ENCODE measurements at places on chromosomes 1 and 21. TPM values are rescaled to one million over a fixed set of nuclear protein-coding genes. Genes with fewer than 3 reads are reported as not detected.

PGLYRP3 gene
- polyA plus RNA-seq: 0.16 TPM

GRCh38 chr1:65213271-65214023, 65.4 kb downstream of the AK4 start:
- no peak for DNase-seq
- H3K27ac ChIP-seq: no peak overlapping the region
- H3K4me1 ChIP-seq: no peaks in the 10 kb centered on the region
- no peaks in the 10 kb centered on the region for H3K27me3 ChIP-seq
- H3K4me3 ChIP-seq: no peak overlapping the region
- H3K36me3 ChIP-seq: no peaks in the 10 kb centered on the region

DNA sequence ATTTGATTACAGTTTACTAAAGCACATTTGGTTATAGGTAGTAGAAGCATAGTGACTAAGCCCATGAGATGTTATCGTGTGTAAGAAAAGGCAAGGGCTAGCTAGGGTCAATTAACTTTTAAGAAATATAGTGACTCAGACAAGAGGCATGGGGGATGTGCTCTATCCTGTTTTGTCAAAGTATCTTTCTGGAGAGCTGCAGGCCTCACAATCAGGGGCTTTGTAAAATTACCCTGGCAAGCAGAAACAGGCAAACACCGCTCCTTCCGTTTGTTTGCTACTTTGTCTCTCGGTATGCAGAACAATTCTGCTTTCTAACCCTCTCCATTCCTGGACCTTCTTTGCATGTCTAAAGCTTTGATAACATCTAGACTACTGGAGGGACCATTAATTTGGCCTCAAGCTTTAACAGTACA, 26.1 kb upstream of the ZNF697 start:
- H3K27me3 ChIP-seq: no peaks in the 10 kb centered on the region
- no peak overlapping the region for H3K27ac ChIP-seq
- no peaks in the 10 kb centered on the region for H3K36me3 ChIP-seq
- H3K4me1 ChIP-seq: no peaks in the 10 kb centered on the region

DNA sequence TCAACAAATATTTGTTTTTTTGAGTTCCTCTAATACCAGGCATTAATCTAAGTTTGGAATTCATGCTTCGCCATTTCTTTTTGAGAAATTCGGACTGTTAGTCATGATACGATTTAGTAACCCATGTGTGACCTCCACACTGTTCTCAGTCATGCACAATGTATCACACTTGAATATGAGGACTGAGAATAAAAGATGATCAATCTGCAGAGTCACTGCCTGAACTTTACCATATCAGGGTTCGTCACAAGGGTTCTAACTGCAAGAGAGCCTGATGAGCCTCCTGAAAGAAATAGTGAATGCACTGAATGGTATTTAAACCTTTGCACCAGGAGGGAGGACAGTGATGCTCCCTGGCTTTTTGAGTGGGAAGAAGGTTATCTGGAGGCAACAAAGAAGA, 10.9 kb upstream of the FASLG start:
- DNase-seq: no peak
- H3K4me1 ChIP-seq: no peaks in the 10 kb centered on the region
- H3K36me3 ChIP-seq: no peaks in the 10 kb centered on the region
- no peak overlapping the region for H3K27ac ChIP-seq
- no peak overlapping the region for H3K4me3 ChIP-seq

DNA sequence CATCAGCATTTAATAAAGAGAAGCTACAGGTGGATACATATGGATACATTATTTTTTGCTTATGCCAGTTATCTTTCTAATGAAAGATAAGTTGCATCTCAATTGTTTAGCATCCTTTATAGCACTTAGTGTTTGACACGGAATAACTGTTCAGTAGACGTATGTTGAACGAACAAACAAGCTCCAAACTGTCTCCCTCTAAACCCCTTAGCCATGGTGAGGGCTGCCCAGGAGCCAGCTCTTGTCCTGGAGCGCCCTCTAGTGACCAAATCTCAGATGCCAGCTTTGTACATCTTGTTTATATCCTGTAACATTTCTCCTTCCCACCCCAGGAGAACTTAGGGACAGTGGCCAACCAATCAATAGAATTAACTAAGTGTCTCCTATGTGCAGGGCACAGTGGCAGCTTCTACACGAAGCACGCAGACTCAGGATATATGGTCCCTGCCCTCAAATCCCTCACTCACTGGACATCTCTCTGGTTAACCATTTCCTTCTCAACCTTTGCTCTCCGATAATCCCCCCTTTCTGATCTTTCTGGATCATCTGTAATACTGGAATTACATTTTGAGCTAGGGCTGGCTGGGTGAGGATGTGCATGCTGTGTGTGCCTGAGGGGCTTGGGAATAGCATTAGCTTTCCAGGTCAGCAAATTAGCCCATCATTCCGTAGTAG, 22.9 kb downstream of the KCNA10 start:
- peak; percentile 83 for DNase-seq
- no peaks in the 10 kb centered on the region for H3K36me3 ChIP-seq
- no peaks in the 10 kb centered on the region for H3K4me1 ChIP-seq
- no peak overlapping the region for H3K4me3 ChIP-seq
- H3K27me3 ChIP-seq: no peaks in the 10 kb centered on the region
- H3K27ac ChIP-seq: no peak overlapping the region

GRCh38 chr1:151705753-151706463, 10.7 kb downstream of the CELF3 start:
- DNase-seq: no peak
- peaks cover 12% of the 10 kb centered on the region for H3K36me3 ChIP-seq
- no peak overlapping the region for H3K4me3 ChIP-seq
- no peaks in the 10 kb centered on the region for H3K4me1 ChIP-seq
- H3K27me3 ChIP-seq: no peaks in the 10 kb centered on the region

DNA sequence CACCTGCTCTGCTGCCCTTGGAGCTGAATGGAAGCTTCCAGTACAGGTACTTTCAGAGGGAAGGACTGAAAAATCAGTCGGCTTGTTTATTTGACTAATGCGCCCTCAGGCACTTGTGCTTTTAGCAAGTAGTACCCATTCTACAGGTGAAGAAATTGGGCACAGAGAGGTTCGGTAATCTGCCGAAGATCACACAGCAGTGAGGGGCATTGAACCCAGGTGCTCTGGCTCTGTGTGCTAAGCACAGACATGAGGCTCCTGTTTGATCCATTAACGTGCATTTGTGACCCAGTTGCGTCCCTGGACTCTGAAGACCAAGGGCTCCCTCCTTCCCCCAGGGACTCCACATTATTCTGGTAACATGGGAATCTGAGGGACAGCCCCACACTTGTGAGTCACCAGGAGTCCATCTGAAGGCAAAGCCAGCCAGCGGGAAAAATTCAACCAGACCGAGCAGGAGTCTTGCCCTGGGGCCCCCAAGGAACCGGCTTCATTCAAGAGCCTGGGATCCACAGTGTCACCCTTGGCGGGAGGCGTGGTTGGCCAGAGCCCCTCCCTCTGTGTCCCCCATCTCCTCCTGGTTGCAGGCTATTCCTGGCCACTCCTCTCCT, 192.4 kb upstream of the ARHGEF16 start:
- no peak overlapping the region for H3K27ac ChIP-seq
- peaks cover 51% of the 10 kb centered on the region for H3K27me3 ChIP-seq
- no peaks in the 10 kb centered on the region for H3K36me3 ChIP-seq
